ENCODE measurements at places on chromosomes 7 and 10. TPM values are rescaled to one million over a fixed set of nuclear protein-coding genes. Genes with fewer than 3 reads are reported as not detected.

DNA sequence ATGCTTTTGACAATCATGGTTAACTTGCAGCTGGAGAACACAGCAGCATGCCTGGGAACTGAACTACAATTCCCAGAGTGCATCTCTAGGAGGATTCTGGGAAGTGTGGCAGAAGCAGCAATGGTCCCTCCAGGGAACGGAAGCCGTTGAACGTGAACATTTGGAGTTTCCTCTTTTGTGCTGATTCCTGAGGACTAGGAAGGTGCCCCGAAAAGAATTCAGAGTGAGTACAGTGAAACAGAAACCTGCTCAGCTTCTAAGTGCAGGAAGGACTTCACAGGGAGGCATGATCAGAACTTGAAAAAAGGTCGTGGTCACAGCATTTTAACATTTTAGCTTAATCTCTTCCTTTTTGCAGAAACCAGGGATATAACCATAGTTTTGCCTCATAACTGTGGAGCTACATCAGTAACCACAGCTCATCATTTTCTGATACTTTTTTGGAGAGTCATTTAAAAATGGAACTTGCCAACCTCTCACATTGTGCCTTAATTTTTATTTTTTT lies at the start of gene NUDT13:
Gene NUDT13 (plus strand): TSS at position 111 of the 505 bp plus-strand sequence. CDS start 3,911 bp downstream, outside the sequence.
- DNase-seq, result no peak

DNA sequence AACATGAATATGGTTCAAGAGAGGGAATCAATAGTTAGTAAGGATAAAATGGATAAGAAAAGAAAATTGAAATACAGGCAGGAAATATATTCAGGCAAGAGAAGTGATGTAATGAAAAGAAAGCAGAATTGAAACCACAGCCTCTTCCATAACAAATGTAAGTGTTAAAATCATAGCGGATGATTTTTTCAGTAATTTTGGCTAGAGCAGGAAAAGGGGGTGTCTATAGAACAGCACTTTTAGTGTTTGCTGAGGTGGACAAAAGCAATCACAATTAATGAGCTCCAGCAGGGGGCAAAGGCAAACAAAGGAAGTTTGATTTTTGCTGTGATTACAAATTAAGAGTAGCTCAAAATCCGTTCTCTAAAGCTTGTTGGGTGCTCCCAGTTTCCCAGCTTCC lies 79.0 kb downstream of the TRIL start:
- DNase-seq, result no peak

- DNase-seq, result no peak
Measured at GRCh38 chr7:31175672-31176071, 123.6 kb downstream of the ADCYAP1R1 start.

GRCh38 chr7:514651-515598 lies 4.7 kb downstream of the PDGFA start:
- no peak for DNase-seq

DNA sequence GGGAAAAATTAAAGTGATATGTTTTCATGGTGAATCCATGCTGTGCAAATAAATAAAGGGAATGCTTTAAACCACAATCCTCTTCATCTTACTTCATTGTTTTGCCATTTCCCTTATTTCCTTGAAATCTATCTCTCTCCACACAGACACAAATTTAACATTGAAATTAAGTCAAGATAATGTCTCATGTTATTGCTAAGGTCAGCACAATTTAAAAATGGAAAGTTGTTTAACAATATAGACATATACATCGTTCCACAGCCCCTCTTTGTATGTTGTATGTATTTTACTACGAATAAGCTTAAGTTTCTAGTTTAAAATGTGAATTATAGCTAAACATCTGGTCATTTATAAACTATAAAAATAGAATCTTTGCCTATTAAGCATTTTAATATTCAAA lies 256.9 kb downstream of the PLXDC2 start:
- DNase-seq, result no peak

- no peak for DNase-seq
Measured at GRCh38 chr7:21044384-21044783, 257.7 kb upstream of the SP8 start.

DNA sequence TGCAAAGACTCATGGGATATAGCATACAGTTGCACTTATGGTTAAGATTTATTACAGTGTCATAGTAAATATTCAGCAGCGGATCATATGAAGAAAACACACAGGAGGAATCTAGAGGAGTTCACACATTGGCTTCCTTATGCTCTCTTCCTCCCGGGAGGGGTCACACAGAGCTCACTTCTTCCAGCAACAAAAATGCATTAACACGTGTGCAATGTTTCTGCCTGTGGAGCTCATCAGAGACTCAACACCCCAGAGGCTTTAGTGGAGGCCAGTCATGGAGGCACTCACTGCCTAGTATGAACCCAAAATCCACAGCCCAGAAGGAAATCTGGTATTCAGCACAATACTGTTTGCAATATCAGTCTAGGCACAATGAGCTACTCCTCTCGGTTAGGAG lies 202.8 kb upstream of the PRSS1 start:
- DNase-seq, result no peak

DNA sequence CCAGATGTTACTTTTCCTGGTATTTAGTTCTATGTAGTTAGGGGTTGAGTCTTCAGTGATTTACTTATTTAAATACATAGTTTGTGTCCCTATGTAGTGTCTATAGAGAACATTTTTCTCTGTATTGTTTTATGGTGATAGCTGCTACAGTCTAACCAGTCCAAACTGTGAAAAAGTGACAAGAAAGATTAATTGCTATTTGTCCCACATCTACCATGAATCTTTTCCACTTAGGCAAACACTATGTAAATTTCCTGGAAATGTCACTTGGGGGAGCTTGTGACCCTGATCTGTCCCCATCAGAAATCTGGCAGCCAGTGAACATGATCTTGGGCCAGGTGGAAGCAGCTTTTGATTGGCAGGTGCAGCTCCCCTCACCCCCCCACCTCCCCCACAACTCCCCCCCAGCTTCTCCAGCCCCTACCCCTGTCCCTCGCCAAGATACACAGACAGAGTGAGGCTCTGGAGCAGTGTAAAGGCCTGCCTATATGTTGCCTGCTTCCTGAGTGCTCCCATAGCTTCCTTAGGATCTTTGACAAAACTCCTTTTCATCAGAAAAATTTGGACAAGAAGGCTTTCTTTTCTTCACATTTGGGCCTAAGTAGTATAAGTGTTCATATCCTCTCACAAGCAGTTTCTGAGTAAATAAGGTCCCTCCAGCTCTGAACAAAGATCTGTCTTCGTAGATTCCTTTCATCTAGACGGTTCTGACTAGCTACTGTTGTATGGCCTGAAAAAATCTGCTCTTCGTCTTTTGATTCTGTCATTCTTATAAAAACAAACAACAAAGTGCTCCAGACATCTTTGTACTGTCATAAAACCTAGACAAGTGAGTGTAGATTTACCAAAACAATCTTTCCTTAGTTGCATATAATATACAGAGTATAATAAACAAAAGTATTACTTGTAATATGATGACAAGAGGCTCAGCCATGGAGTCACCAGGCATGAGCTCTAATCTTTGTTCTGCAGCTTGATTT lies 31.5 kb upstream of the SLC13A1 start:
- DNase-seq, result no peak

DNA sequence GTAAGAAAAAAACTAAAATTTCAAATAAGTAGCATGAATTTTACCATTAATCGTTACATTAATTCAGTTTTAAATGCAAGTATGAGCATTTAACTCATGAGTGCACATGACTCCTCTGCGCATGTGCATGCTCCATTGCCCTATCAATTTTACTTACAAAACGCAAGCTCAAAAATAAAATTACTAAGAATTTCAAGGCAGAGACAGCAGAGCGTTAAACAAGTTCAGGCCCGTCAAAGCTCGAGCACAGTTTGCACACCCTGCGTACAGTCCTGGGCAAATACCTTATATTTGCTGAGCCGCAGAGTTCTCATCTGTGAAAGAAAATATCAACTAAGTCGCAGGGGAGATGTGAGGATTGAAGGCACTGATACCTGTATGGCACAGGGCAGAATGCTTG lies 373.6 kb downstream of the BBS9 start:
- no peak for DNase-seq

DNA sequence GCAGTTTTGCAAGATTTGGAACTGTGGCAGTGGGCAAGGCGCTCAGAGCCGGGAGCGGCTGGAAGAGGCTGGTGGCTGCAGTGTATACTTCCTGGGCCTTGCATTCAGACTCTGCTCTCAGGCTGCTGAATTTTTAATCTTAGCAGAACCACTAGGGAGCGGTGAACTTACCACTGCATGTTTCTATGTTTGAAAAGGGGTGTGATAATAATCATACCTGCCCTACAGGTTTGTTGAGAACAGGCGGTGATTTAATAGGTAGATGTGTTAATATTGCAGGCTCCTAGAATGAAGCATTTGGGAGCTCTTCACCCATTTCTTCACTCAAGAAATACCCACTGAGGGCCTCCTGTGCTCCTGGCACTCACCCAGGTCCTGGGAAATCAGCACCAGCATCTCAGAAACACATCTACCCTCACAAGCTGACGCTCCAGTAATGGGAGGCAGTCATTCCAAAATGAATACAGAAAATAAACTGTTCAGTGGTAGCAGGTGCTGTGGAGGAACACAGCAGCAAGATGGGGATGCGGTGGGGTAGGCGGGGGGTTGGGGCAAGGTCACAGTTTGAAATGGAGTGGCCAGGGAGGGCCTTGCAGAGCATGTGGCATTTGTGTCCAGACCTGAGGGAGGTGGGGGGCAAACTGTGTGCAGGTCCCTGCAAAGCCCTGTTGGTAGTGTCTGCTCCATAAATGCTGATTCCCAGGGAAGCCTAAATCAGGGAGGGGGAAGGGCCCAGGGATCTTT lies 41.0 kb downstream of the VWA2 start:
- no peak for DNase-seq

GRCh38 chr7:92754919-92755581 lies 81.3 kb downstream of the CDK6 start:
- no peak for DNase-seq

DNA sequence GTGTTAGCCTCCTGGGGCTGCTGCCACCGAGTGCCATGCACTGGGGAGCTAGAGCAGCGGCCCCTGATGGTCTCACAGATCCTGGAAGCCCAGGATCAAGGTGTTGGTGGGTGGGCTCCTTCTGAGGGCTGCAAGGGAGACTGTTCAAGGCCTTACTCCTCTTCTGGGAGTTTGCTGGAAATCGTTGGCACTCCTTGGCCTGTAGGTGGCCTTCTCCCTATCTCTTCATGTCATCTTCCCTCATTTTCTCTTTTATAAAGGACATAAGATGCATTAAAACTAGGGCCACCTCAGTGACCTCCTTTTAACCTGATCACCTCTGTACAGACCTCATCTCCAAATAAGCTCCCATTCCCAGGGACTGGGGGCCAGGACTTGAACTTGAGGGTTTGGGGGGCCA lies 27.0 kb upstream of the ZNF862 start:
- no peak for DNase-seq

- DNase-seq, result no peak
Measured at GRCh38 chr10:110432814-110433565, 64.7 kb upstream of the DUSP5 start.

- DNase-seq, result no peak
Measured at GRCh38 chr7:12754179-12754578, 66.7 kb downstream of the ARL4A start.

Gene SMKR1
- polyA plus RNA-seq, result 0.27 TPM

GRCh38 chr7:36260481-36260880 lies 107.4 kb downstream of the EEPD1 start:
- no peak for DNase-seq

GRCh38 chr10:61398366-61399129 lies 54.6 kb downstream of the TMEM26 start:
- DNase-seq, result no peak

- no peak for DNase-seq
Measured at GRCh38 chr7:100655908-100656674, at the start of gene ACTL6B. Gene ACTL6B, minus strand, starts transcription at chr7:100656448. Its CDS starts 94 bp downstream, at chr7:100656354.

Data from BJ (cell line).